ENCODE measurements at places on chromosomes 7 and 10.

DNA sequence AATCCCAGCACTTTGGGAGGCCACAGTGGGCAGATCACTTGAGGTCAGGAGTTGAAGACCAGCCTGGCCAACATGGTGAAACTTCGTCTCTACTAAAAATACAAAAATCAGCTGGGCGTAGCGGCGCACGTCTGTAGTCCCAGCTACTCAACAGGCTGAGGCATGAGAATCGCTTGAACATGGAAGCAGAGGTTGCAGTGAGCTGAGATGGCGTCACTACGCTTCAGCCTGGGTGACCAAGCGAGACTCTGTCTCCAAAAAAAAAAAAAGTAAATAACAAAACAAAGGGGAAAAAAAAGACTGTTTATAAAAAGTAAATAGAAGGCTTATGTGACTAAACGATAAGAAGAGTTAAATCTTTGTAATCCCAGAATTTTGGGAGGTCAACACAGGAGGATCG lies 15.0 kb upstream of the DNMBP start:
- no peak for DNase-seq

DNA sequence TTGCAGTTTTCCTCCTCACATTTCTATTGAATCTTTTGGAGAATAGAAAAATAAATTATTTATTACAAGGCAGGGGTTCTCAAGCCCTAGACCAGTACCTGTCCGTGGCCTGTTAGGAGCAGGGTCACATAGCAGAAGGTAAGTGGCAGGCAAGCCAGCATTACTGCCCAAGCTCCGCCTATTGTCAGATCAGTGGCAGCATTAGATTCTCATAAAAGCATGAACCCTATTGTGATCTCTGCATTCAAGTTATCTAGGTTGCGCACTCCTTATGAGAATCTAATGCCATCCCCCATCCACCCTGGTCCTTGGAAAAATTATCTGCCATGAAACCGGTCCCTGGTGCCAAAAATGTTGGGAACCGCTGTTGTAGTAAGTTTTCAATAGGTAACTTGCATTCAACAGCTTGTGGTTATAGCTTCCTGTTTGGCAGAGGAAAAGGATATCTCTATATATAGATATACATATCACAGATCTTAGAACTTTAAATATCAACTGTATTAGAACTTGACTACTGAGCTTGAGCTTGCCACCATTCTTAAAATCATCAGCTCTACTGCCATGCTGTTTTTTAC lies 165.1 kb downstream of the AHR start:
- no peak for DNase-seq

DNA sequence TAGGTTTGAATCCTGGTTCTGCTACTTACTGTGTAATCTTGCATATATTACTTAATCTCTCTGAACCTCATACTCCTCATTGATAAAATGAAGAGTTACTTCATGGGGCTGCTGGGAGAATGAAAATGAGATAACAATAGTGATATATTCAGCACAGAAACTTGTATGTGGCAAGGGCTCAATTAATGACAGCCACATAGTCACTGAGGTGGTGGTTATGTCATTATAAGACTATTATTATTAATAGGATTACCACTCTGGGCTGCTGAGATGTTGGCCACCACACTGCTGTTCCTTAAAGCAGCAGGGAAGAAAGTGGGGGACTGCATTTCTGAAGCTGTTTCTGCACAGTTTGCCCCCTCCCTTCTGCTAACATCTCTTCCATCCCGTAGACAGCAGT lies 100.4 kb upstream of the PDLIM1 start:
- no peak for DNase-seq

DNA sequence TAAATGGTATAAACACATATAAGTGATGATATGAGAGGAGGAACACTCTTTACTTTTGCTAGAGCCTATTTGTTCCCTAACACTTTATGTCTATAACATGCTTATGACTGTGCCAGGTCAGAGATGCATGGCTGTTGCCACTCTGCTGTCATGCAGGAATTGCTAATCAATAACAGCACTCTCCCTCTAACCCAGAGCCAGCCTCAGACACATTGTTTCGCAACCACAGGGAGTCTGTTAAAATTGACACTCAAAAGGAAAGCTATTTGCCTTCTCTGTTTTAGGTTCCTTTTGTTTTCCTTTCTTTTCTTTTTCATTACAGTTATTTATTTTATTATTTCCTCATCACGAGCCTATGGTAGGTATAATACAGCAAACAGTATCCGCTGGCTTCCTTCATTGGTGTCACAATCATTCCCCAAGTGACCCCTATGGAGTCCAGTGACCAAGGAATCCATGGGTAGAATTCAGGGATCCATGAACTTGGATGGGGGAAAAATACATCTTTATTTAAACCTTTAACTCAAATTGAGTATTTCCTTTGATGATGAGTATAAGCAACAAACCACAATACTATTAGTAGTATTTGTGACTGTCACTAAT lies 6.8 kb downstream of the PON2 start:
- no peak for DNase-seq

DNA sequence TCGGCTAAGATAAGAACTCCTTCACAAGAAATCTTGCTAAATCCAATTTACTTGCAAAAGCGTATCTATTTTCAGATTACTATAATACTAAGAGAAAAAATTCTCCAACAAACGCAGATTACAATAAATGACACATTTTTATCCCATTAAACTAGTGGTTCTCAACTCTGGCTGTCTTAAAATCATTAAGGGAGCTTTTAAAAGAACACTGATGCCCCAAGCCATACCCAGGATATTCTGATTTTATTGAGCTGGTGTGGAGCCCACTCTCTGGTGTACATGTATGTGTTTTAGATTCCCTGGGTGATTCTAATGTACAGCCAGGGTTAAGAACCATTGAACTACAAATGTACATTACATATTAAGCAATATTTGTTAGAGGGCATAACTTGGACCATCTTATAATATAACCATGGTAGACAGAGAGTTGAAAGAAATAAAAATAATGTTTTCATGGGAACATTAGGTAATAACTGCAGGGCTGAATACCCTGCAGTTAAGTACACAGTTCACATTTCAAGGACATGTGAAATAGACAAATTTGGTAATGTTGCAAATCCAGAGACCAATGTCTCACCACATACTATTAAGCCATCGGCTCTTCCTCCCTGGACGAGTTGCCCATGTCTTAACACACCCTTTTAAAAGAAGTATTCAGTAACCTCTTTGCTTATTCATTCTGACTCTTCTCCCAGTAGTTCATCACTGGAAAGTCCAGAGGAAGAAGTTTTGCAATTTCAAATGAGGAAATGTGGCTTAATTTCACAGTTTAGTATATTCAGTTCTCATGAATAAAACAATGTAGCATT lies 6.2 kb downstream of the GSAP start:
- DNase-seq, result no peak

DNA sequence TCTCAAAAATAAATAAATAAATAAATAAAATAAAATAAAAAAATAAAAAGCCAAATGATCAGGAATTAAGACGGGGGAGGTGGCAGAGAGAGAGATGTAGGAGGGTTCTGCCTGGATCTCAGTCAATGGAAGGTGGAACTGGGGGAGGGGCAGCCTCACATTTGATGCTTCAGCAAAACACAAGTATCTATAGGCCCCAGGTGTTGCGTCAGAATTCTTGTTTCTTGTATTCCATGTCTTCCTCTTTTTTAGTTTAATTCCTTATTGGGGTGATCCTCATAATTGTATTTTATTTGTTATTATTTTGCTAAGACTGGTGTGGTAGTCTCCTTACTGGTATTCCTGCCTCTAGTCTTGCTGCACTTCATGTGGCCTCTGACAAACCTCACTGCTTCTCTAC lies 41.4 kb upstream of the SMARCD3 start:
- no peak for DNase-seq

DNA sequence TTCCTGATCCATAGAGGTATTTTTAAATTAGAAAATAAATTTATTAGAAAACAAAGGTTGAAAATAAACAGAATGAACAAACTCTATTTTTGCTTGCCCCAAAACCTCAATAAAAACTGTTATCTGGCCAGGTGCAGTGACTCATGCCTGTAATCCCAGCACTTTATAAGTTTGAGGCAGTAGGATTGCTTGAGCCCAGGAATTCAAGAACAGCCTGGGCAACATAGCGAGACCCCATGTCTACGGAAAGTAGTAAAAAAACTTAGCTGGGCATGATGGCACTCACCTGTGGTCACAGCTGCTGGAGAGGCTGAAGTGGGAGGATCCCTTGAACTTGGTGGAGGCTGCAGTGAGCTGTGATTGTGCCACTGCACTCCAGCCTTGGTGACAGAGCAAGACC lies 10.3 kb downstream of the SLK start:
- DNase-seq, result no peak

- DNase-seq, result no peak
These were observed 396.7 kb upstream of the SORCS1 start for GRCh38 chr10:107561136-107561650.

- DNase-seq, result no peak
These were observed 208.5 kb upstream of the NRP1 start for GRCh38 chr10:33542752-33543505.

DNA sequence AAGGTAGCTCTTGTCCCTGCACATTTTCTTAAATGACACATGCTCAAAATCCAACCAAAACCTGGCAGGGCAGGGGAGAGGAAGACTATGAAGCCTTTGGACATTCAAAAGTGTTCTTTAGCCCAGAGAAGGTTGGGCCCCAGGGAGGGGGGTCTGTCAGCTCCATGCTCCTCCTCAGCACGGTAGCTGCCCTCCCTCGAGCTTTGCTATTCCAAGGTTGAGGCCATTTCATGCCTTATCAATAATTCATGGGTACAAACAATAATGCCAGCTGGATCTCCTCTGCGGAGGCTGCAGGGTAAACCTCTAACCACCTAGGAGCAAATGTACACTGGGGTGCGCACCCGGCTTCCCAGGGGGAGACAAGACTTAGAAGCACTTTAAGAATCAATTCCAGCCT lies 61.5 kb downstream of the SLIT1 start:
- no peak for DNase-seq

DNA sequence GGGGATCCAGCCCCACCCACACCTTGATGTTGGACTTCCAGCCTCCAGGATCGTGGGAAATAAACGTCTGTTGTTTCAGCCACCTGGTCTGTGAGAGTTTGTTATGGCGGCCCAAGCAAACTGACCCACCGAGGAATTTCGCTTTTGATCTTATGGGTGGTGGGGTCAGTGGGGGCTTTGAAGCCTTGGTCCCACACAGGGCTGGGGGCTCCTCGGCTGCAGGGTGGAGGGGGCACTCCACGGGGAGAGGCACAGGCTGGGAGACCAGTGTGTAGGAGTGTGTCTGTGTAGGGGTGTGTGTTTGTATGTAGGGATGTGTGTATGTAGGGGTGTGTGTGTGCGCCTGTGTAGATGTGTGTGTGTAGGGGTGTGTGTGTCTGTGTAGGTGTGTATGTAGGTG lies 48.1 kb upstream of the PSMG3 start:
- no peak for DNase-seq

GRCh38 chr10:23556727-23557440 lies 118.0 kb downstream of the OTUD1 start:
- DNase-seq, result no peak

DNA sequence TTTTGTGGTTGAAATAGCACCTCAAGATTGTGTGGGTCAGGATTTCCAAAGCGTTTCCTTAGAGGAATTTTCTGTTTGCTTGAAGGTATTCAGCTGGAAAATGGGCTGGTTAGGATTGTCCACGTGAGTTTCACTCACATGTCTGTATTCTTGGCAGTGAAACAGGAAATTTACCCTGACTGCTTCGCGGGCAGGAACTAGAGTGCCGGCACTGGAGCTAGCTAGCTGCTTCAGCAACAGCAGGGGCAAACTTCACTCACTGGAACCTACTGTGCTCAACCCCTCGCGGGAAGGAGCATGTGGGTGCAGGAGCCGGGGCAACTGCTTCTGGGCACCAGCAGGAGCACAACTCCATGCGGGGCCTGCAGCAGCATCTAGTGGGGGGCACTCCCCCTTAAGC lies 38.0 kb upstream of the RTKN2 start:
- DNase-seq, result no peak

- DNase-seq, result no peak
These were observed 21.5 kb upstream of the OGDHL start for GRCh38 chr10:49783645-49784044.

All from activated naive CD4-positive, alpha-beta T cell (primary cell).